T-helper 22 cell (primary cell): ENCODE measurements at places on chromosomes 16 and 17.
A peak's percentile ranks its signal among the peaks of the same experiment; 100 is the strongest.

DNA sequence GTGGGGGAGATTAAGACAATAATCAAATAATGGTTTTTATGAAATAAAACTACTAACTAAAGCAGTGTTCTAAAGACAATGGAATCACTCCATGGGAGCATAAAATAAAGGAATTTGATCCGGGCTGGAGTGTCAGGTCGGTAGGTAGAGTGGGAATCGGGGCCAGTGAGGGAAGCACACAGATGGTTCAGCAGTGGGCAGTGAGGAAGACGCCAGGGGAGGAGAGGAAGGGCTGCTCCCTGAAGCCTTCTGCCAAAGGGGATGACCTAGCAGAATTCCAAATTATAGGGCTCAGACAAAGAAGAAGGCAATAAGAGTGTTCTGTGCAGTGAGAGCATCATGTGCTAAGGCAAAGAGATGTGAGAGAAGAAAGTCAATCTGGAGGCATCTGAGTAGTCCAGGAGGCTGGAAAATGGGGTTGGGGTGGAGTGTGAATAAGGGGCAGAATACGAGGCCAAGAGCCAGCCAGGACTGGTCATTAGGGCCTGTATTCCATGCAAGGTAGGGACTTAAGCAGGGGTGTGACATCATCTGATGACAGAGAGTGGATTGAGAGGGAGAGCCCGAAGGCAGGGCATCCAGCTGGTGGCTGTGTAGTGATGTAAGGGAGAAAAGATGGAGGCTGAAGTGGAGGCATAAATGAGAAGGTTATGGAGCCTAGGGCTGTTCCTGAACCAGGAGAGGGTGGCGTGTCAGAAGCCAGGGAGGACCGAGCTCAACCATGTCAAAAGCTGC lies 137.6 kb downstream of the COPRS start:
- DNase-seq: no peak

- no peak for DNase-seq
These were observed 12.2 kb upstream of the DUS1L start for GRCh38 chr17:82077617-82078358.

- no peak for DNase-seq
These were observed 31.3 kb downstream of the KIAA0513 start for GRCh38 chr16:85058909-85059308.

GRCh38 chr17:38969281-38969680 lies 2.1 kb upstream of the FBXO47 start:
- no peak for DNase-seq

- no peak for DNase-seq
These were observed 105.5 kb downstream of the KPNA2 start for GRCh38 chr17:68141050-68141449.

- DNase-seq: no peak
These were observed 41.2 kb downstream of the TTC19 start for GRCh38 chr17:16040710-16041251.

- DNase-seq: peak; percentile 51
These were observed 101.3 kb upstream of the CHMP6 start for GRCh38 chr17:80890196-80890920.

GRCh38 chr16:68374961-68375660 lies 64.3 kb downstream of the PRMT7 start:
- no peak for DNase-seq

- no peak for DNase-seq
These were observed 8.8 kb downstream of the ADAT1 start for GRCh38 chr16:75614066-75614897.

DNA sequence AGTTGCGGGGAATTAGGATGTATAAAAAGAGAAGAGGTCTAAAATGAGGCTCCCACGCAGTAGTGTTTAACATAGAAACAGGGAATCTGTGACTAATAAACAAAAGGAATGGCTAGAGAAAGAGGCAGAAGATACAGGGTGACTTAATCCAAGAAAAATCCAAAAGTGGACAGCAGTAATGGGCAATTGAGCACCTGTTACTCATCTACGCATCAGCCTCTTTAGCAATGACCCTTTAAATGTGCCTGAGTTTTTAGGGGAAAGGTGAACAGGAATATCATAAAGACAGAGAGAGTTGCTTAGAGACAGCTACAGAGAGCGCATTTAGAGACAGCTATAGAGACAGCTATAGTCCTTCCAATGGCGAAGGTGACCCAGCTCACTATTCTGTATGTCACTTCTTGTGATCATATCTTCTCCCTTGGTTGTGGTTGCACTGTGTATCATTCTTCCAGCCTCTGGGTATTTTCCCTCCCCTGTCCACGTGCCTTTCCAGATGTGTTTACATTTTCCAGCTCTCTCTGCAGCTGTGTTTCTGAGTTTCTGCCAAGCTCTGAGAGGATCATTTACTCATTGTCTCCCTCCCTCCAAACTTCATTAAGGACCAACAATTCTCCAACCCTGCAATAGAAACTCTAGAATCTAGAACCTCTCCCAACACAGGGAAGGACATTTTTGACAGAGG lies 61.5 kb downstream of the MYOCD start:
- no peak for DNase-seq

DNA sequence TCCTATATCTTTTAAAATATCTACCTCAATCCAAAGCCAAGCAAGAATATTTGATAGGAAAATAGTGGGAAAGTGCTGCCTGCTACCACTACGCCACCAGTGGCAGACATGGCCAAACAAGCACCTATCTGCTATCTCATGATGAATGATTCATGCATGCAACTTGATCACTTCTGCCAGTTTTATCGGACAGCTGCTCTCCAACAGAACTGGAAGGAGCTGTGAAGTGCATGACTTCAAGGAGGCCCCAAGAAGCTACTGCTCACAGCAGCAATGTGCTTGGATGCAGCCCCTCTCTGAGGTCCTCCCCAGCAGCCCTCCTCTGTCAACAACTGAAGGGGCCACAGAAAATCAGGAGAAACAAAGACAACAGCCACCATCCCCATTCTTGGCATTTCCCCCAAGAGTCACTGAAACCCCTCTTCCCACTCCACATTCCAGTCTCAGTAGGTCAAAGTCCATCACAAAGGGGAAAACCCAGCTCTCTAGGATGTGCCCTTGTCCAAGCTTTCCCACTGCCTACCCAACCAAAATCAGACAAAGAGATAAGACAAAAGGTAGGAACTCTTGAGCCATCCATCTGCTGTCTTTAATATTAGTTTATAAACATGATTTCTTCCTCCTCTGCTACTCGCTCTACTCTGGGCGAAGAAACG lies 215.3 kb downstream of the C16orf78 start:
- DNase-seq: no peak

GRCh38 chr16:82232806-82233205 lies 62.8 kb upstream of the MPHOSPH6 start:
- no peak for DNase-seq

GRCh38 chr16:79595231-79595641 lies 5.3 kb downstream of the MAF start:
- DNase-seq: no peak

DNA sequence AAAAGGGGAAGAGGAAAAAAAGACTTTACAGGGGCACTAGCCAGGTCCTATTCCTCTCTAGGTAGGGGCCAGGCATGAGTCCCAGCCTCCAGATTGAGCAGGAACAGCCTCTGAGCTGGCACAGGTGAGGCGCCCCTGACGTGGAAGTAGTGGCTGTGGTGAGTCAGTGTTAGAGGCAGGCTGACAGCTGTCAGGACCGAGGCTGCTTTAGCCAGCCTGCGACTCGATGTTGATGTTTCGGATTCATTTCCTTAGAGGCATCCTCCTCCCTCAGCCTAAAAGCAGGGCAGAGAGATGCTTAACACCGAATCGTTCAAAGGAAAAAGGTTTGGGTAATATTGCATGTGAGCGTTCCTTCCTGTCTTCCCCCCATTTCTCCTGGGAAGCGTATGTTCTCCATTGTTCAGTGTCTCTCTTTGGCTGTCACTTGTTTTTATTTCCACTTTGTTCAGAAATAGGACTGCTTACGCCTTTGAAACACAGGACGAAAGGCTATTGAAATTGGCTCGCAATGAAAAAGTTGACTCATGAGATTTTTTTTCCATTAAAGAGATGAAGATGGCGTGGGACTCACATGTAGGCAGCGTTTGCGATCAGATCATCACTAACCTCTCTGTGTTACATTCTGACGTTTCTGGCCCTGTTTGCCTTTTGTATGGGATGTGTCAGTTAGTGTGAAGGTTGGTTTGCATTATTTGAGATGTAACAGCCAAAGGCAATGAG lies 1.3 kb downstream of the KIAA0513 start:
- DNase-seq: peak; percentile 77

- no peak for DNase-seq
These were observed 23.5 kb downstream of the SRCAP start for GRCh38 chr16:30722443-30722842.

- no peak for DNase-seq
These were observed 111.0 kb downstream of the IRX5 start for GRCh38 chr16:55041540-55042234.

DNA sequence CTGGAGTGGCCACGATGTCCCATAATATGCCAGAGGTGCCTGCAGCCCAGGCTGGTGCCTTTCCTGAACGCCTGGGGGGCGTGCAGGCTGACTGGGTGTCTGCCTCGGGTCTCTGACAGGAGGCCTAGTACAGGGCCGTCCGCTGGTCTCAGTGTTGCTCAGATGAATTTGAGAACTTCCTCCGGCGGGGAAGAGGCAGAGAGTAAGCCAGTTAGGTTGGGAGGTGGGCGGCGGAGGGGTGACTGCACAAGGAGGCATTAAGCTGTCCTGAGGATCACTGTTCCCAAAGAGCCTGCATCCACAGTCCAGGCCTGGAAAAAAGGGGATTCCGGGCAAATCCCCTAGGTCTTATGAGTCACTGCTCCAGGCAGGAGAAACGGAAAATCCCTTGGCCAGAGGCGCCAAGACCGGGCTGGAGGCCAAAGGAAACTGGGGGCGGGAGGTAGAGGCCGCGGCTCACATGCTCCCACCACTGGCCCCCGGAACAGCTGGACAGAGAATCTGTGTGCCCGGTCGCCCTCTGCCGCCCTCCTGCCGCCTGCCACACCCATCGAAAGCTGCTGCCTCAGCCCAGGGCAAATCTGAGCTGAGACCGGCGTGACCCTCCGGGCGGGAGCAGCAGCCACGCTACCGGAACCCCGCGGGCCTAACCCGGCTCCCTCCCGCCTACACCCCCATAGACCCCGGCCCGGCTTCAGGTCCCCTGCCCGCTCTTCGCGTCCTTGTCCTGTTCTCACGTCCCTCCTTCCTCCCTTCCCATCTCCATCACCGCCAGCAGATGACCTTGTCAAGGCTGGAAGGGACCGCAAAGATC lies 1.2 kb downstream of the TRIM47 start:
- DNase-seq: no peak

DNA sequence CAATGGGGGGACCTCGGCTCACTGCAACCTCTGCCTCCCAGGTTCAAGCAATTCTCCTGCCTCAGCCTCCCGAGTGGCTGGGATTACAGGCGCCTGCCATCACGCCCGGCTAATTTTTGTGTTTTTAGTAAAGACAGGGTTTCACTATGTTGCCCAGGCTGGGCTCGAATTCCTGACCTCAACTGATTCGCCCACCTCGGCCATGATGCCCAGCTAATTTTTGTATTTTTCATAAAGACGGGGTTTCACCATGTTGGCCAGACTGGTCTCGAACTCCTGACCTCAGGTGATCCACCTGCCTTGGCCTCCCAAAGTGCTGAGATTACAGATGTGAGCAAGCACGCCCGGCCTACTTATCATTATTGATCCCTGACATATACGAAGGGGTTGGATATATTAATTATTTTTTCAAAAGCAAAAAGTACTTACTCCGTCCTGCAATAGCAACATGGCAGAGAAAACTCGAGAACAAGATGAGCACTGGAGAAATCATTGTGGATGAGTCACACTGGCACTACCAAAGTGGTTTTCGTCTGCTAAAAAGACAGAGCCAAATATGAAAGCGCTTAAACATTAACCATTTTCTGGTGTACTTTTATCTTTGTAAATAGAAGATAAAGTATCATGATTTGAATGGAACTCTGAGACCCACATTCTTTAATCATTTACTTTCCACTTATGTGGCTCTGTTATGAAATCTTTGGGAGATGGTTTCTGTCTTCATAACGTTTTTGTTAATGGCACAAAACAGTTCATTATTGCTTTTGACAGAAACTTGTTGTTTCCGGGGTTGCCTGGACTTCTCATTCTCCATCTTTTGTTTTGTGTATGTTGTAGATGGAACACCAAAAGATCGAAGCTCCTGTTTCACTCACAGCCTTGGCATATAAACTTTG lies at the start of gene APOH:
APOH (minus strand) TSS at position 529 of the 896 bp plus-strand sequence; CDS start at position 493, 36 bp downstream.
- DNase-seq: no peak

DNA sequence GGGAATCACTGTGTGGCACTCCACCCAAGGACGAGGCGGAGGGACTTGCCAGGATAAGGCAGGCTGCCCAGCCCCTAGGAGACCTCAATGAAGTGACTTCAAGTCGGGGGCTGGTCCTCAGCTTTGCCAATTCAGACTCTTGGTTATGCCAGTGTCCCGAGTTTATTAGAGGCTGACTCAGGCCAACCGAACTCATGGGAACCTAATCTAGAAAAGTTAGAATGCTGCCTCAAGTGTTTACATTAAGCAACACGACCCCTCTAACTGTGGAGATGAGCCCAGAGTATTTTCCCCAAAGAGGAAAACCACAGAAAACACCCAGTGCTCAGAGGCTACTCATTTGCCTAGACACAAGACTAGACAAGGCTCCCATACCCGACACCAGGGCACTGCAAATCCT lies 1.1 kb upstream of the TEKT3 start:
- no peak for DNase-seq

- DNase-seq: no peak
These were observed 397.4 kb downstream of the NPIPA8 start for GRCh38 chr16:17939122-17939536.

- no peak for DNase-seq
These were observed 27.9 kb upstream of the ARL6IP1 start for GRCh38 chr16:18829251-18829650.

DNA sequence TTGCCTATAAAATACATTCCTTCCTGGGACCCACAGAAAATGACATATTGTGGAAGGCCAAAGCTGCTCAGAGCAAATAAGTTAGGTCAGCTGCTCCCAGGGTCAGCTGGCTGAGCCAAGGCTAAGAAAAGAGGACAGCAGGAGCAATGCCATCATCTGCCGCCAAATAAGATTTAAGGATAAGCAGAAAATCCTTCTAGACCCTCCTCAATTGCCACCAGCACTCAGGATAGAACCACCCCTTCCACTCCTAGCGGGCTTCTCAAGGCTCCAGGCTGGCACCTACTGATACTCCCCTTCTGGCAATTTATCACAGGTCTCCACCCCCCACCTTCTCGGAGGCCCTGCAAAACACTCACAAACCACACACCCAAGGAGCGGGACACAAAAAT lies 22.9 kb downstream of the MBTPS1 start:
- DNase-seq: no peak

DNA sequence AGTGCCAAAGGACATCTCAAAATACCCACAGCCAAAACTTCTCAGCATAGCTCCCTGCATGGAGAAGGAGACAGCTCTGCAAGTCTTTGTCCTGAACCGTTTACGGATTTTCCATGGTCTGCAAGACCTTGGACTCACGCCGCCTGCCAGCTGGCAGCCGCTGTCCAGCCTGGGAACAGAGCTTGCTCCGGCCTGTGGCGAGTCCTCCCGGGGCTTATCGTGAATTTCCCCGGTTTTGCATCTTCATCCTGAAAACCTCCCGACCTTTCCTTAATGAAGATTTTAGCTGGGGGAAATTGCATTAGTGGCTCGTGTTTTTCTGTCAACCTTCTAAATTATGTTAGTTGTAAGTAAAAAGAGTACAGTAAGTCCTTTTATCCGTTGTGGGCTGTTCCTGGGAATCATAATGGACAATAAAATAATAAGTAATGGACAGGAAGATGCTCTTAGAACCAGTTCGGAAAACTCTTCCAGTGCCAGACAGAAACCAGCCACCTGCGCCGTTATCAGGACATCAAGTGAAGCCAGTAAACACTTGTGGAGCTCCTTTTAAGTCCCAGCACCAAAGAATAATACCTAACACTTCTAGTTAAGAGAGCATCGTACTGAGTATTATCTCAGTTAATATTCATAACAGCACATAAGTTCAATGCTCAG lies 112.4 kb upstream of the NOL11 start:
- DNase-seq: no peak

- no peak for DNase-seq
These were observed 143.5 kb downstream of the MYO1D start for GRCh38 chr17:32733401-32733800.
